ENCODE measurements at places on chromosomes 6 and 20.

DNA sequence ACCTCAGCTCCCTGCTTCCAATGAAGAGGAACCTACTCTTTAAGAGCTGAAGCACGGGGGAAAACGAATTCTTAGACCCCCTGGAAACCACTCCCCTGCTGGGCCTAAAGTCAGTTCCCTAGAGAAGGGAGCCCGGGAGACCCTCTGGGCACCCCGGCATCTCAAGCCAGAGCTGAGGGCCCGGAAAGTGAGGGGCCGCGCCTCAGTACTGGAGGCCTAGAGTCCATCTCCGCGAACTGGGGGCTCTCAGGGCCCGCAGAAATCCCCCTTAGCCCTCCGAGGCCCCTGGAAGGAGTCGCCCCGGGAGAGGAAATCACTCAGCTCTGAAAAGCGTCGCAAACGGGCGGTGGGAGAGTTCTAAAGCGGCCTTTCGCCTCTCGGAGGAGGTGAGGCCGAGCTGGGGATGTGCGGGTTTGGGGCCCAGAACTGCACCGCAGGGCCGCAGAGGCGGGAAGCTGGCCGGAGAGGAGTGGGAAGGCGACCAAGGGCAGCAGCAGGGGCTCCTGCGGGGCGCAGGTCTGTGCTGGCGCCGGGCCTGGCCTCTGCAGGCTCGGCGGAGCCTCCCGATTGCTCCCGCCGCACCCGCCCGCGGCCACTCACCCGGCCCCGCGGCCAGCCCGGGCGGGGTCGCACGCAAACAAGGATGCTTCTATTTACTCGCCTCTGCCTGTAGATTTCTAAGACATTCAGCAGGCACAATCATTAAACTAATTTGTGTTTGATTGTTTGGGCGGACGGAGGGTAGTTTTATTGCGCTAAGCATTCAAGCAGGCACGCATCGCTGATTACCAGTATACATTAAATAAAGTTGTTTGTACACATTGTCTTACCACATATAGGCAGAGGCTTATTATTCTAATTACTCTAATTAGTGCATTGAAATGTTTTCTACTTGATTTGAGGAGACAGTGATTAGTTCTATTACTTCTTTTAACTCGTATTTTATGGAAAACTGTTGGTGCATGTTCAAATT is 9.2 kb downstream of the POU3F2 start:
- no peak for DNase-seq

DNA sequence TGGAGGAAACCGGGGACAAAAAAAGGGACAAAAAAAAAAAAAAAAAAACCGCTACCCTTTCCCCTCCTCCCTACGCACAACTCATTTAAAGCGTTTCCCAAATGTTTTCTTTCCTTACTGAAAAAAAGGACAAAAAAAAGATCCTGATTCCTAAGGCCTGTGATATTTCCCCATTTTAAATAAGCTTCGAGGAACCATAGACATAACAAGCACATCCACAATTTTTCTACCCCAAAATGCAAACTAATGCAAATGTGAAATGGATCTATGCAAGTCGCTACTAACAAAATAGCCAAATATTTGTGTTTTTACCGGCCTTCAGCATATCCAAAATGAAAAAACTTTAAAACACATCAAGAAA is 1.4 kb upstream of the ZNF217 start:
- DNase-seq: no peak

DNA sequence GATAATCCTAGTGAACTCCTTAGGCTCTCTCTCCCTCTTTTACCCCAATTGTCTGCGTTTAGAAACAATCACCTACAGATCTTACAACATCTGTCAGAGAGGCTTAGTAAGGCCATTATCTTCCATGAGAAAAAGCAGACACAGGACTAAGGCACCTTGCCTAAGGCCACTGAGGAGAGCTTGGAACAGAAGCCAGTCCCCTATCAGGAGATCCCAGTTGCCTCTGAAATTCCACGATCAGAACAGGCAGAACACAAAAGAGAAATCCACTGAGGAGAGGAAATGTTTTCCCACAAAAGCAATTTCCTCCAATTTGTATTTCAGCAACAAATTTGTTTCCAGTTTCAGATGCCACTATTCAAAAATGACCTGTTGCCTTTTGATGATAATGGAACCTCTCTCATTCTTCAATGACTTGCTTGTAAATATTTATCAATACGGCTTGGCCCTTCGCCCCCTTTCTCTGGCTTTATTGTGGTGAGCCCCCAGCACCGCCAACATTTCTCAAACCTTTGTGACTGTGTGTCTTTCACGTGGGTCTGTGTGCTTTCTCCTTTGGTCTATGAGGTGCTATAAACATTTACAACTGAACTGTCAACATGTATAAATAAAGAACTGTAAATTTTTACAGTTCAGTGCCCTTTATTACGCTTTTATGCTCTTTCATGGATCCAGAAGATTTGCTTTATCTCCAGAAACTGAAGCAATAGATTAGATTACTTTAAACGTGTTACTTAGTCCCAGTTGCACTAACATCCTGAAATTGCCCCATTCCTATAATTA is 187.8 kb upstream of the PHACTR1 start:
- no peak for DNase-seq

DNA sequence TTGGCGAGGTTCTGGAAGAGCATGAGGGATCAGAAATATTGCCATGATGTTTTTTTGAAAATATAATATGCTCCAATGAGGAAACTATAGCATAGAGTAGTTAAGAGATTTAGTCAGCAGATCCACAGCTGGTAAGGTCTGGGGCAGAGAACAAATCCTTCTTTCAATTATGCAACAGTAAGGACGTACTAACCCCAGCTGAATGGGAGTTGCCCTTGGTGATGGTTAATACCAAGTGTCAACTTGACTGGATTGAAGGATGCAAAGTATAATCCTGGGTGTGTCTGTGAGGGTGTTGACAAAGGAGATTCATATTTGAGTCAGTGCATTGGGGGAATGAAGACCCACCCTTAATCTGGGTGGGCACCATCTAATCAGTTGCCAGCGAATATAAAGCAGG is 745.5 kb upstream of the NRSN1 start:
- no peak for DNase-seq

DNA sequence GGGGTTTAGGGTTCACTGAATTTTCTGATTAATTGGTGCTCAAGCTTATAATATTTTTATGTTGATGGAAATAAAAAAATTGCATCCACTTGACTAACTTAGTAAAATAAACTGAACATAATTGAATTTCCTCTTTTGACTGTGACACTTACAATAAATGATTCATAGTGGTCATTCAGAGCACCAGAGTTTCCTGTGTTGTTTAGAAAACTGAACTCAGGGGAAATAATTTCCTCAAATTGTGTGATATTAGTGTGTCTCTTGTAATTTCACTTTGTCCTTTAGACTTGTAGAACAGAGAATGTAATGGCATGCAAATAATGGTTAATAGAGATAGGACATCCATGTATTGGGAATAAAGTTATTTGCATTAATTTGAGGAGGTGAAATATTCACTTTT is 319.7 kb upstream of the MAN1A1 start:
- no peak for DNase-seq

DNA sequence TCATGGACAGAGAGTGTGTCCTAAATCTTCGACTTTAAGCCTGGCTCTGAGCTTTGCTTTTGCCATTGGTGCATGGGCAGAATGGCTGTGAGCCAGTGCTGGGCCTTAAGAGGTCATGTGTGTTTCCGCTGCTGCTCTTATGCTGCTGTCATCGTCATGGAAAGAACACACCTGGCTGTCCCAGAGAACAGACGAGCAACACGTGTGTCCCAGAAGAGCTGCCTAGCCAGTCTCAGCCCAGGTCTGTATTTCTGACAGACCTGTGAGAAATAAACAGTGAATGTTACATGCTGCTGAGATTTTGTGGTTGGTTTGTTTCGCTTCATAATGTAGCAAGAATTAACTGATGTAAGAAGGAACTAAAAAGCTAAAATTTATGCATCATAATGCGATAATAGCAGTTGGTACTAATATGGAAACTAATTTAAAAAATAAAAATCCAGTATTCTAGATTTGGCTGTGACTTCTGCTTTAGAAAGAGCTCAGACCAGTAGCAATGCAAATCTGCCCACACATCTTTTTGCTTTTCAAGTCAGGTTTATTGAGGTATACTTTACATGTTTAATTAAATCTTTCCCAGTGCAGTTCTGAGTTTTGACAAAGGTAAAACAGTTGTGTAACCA is 11.5 kb upstream of the SCP2D1 start:
- no peak for DNase-seq

- no peak for DNase-seq
Measured at GRCh38 chr6:144896289-144896688, 611.2 kb downstream of the UTRN start.

- no peak for DNase-seq
Measured at GRCh38 chr20:1661542-1662299, 4.1 kb upstream of the SIRPG start.

GRCh38 chr6:150220634-150221551 is 78.0 kb downstream of the PPP1R14C start:
- DNase-seq: no peak

DNA sequence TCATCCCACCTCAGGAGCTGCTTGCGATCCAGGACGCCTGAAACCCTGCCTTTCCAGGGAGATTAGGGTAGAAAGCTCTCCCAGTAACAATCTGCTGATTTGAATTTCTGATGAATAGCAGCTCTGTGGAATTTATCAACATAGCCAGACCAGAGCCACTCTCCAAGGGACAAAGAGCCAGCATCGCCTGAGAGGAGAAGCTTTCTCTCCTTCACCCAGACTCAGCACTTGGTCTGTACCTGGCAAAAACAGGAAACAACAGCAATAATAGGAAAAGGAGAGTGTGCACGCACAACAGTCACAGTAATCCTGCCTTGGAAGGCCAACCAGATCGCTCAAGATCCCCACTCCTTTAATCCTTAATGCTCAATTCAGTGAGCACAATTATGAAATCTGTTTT is 22.3 kb upstream of the ROS1 start:
- no peak for DNase-seq

Measured in SIG-M5 (cell line).